ENCODE measurements at places on chromosomes 1 and 21. TPM values are rescaled to one million over a fixed set of nuclear protein-coding genes. Genes with fewer than 3 reads are reported as not detected.

Gene SYDE2
- total RNA-seq: 6.8 TPM

Gene HUNK
- not detected for total RNA-seq

Gene GCSAML
- not detected for total RNA-seq

Gene VTCN1
- total RNA-seq: 0.12 TPM

Gene FAM131C
- total RNA-seq: 9.8 TPM

Gene ETV3L
- not detected for total RNA-seq

Gene CEP350
- total RNA-seq: 17.8 TPM

DNA sequence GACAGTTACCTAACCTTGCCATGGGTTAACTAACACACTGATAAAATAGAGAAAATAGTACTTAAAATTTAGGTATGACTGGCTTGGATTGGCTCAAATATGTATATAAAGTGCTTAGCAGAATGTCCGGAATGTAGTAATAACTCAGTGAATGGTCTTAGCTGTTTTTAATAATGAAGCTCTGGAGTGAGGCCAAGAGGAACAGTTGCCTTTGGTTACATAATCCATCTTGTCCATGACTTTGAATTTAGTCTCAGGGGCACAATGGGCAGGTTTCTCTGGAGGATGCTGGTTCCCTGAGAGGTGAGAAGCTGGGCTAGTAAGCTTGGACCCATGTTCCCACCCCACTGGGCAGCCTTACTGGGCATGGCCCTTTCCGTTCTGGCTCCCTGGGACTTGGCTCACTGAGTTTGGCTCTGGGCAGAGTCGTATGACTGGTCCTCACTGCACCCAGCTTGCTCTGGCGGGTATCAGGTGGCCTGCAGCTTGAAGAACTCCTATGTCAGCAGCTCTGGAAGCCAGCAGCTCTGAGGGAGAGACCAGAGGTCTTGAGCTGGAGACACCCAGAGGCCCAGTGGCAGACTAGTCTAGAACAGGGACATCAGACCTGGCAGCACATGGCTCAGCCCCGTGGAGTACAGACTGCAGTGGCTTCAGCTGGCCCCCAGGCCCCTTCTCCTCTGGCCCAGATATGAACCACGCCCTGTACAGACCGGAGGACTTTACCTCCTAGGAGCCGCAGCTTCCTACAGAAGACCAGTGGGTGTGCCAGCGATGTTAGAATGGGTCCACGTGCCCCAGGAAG, 40.4 kb downstream of the TENT5C start:
- no peaks in the 10 kb centered on the region for H3K27me3 ChIP-seq
- no peaks in the 10 kb centered on the region for H3K4me1 ChIP-seq
- no peak overlapping the region for H3K27ac ChIP-seq
- H3K36me3 ChIP-seq: no peaks in the 10 kb centered on the region

DNA sequence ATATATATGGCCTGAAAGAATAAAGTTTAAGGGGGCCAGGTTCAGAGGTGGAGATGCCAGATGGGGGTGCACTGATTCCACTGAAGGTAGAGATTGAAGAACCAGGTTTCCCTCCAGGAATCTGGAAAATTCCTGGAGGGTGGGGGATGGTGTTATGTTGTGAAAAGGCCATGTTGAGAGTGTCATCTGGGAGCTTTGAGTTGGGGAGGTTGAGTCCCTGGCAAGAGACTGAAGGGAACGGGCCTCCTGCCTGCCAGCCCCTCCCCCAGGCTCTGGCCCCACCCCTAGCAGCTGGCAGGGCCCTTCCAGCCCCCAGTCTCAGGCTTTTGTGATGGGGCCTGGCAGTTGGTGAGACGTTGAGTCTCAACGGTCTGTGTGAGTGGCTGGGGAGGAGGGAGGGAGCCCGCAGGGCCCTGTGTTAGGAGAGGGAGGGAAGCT, 4.1 kb downstream of the PTPRU start:
- peaks cover 37% of the 10 kb centered on the region for H3K4me1 ChIP-seq
- no peaks in the 10 kb centered on the region for H3K36me3 ChIP-seq
- no peak overlapping the region for H3K4me3 ChIP-seq
- H3K27me3 ChIP-seq: no peaks in the 10 kb centered on the region

GRCh38 chr1:53620061-53620855, 118.7 kb downstream of the GLIS1 start:
- peak; percentile 18 for DNase-seq
- H3K4me3 ChIP-seq: no peak overlapping the region
- no peak overlapping the region for H3K27ac ChIP-seq

DNA sequence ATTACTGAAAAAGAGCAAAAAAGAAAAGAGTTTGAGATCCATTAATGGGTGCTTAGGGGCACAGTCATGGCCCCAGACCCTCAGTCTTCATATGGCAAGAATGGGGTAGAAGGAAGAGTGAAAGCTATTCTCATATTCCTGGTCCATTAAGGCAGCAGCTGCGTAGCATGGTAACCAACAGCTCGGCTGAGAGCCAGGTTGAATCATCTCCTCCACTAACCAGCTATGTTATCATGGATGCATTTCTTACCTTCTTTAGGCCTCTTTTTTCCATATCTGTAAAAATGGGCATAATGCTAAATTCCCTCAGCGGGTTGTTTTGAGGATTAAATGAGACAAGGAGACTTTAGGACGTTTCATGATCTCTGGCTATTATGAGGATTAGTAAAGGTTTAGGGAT, 15.0 kb upstream of the SARS1 start:
- H3K27me3 ChIP-seq: no peaks in the 10 kb centered on the region
- no peak overlapping the region for H3K27ac ChIP-seq
- no peak for DNase-seq
- H3K4me3 ChIP-seq: no peak overlapping the region

DNA sequence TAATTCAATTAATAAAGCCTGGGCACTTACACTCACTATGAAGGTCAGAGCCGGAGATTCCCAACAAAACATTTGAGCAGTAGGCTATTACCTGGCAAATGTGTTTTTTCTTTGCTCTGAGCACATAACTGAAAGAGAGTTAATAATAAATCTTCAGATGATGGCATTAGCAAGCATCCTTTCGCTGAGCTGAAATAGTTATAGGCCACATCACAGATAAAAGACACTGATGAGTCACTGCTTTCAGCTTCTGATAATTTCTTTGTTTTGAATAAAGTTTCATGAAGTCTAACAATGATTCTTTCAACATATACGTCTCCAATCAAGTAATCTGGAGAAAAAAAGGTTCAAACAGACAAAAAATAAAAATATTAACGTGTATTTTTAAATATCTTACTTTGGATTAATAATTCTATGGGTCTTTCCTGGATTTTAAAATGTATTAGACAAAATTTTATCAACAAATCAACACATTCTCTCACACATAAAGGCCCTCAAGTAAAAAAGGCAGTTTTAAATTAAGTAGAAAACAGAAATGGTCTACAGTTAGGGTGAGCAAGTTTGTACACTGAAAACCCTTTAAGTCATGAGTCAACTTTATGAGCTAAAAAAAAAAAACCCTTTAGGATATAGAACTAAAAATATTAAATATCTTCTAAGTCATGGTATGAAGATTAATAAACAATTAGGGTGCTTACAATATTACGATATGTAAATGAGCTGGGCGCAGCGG, 33.1 kb downstream of the LTN1 start:
- peaks cover 11% of the 10 kb centered on the region for H3K4me1 ChIP-seq
- no peaks in the 10 kb centered on the region for H3K27me3 ChIP-seq
- no peak overlapping the region for H3K27ac ChIP-seq
- DNase-seq: peak; percentile 40
- peaks cover 40% of the 10 kb centered on the region for H3K36me3 ChIP-seq

DNA sequence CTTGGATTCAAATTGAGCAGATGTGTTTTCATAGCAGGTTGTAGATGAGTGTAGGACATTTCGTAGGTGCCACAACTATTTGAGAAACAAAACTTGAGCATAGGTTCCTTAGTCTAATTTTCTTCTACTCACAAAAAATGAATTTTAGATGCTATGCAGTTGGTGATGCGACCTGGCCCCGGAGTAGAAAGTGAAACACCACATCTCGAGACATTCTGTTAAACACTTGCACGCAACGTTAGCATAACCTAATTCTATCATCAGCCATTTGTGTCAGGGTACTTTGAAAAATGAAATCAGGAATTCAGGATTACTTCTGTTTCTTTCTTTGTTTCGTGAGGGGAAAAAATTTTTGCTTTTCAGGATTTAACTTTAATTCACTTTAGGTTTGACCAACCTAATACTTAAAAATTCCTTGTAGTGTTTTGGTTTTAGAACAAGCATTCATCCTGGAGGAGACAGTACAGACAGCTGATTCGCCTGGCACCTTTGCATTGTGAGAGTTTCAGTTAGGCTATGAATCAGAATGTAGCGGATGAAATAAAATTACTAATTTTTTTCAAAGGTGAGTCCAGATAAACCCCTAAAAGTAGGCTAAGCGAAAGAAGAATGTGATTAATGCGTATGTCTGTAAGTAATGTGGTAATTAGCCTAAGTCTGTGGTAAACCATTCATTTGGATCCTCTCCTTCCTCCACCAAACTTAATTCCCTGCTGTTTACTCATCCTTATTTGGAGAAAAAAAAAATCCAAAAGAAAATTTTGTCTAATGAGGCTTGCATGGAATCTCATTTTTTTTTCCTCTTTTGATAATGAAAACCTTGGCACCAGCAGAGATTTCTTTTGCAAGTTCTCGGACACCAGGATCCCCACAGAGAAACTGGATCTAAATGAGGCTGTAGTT, 44.9 kb downstream of the MAP3K21 start:
- DNase-seq: no peak
- 0 out of 2 replicates have a peak, but pooled peaks cover 4% of the 10 kb centered on the region for H3K36me3 ChIP-seq
- H3K4me1 ChIP-seq: peaks cover 14% of the 10 kb centered on the region
- no peak overlapping the region for H3K27ac ChIP-seq

GRCh38 chr1:202154766-202155477, 5.5 kb downstream of the PTPN7 start:
- no peak overlapping the region for H3K27ac ChIP-seq
- DNase-seq: peak; percentile 33
- no peak overlapping the region for H3K4me3 ChIP-seq

GRCh38 chr1:202857136-202857610, 31.8 kb downstream of the RABIF start:
- H3K4me3 ChIP-seq: no peak overlapping the region
- DNase-seq: no peak
- H3K27me3 ChIP-seq: no peaks in the 10 kb centered on the region
- peaks cover 11% of the 10 kb centered on the region for H3K4me1 ChIP-seq

GRCh38 chr21:42242611-42243010, 23.7 kb downstream of the ABCG1 start:
- no peaks in the 10 kb centered on the region for H3K4me1 ChIP-seq
- H3K36me3 ChIP-seq: no peaks in the 10 kb centered on the region
- no peak overlapping the region for H3K27ac ChIP-seq
